ENCODE measurements at places on chromosomes 2 and 18.

GRCh38 chr2:219109471-219109870 lies 48.8 kb upstream of the IHH start:
- DNase-seq: no peak

DNA sequence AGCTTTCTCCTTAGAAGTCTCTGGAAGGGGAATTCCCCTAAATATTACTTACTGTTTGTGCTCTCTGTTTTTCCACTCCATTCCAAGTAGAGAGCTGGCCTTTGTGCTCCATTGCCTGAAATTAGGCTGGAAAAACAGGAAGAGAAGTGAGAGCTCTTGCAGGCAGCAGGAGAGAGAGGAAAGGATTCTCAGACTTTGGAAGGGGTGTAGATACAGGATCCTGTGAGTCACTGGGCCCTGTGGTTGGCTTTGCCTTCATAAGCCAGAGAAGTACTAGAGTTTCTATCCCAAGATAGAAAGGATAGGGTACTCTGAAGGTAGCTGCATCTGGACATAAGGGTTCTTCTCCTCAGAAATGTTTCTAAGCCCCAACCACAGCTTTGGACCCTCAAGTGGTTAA lies 188.9 kb downstream of the CMPK2 start:
- DNase-seq: no peak

DNA sequence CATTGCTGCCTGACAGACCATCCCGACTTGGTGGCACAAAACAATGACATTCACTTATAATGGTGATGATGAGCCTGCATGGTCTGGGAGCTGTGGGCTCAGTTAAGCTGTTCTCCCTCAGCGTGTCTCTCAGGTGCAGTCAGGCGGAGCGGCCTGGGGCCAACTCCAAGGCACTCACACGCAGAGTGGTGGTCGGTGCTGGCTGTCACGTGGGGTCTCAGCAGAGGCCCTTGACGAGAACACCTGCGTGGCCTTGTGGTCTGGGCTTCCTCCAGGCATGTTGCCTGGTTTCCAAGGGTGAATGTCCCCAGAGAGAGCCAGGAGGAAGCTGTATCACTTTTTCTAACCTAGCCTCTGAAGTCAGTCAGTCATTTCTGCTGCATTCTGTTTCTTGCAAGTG lies 29.8 kb downstream of the ARMC9 start:
- no peak for DNase-seq

GRCh38 chr2:152243761-152244640 lies 68.4 kb upstream of the STAM2 start:
- no peak for DNase-seq

DNA sequence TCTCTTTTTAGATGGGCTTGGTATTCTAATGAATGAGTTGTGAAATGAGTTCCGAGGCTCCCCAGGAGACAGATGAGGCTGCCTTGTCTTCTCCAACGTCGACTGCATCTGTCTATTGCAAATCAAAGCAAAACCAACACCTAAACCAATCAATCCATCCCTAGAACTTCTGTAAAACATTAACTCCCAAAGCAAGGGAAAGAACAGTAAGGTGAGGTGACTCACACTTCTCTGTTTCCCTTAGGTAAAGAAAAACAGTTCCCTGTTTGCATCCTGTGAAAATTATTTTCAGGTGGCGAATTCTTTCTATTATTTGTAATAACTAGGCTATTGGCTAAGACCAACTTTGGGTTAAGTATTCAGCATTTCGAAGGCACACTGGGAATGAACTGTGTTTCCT lies 249.4 kb downstream of the EPHA4 start:
- no peak for DNase-seq

- DNase-seq: no peak
These were observed 203.3 kb downstream of the TCF4 start for GRCh38 chr18:55384551-55385275.

DNA sequence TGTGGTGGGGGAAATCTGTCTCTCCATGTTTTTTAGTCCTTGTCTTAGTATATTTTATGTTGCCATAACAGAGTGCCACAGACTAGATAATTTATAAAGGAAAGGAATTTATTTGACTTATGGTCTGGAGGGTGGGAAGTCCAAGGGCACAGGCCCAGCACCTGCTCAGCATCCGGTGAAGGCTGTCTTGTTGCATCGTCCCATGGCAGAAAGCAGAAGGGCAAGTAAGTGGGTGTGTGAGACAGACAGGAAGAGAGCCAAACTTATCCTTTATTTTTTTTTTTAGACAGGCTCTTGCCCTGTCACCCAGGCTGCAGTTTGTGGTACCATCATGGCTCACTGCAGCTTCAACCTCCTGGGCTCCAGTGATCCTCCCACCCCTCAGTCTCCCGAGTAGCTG lies 98.1 kb downstream of the HS1BP3 start:
- no peak for DNase-seq

DNA sequence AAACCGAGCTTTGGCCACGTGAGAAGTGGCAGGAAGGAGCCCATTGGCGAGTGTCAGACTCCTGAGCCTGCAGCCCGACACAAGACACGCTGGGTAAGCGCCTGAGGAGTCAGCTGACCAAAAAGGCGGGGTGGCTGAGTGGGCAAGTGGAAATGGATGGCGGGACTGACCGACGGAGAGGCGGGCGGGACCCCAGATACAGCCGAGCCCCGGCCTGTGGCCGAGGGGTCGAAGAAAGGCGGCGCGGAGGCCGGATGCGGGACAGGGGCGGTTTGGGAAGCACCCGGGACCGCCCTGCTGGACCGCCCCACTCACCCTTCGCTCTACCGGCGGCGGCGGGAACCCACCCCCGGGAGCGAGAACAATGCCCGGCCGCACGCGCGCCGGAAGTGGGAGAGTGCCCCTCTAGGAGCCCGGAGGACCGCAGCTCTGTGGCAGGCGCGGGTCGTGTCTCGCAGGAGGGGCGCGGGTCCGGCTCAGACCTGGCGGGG lies 22.8 kb downstream of the ZSCAN30 start:
- DNase-seq: peak; percentile 42

- DNase-seq: no peak
These were observed 28.0 kb downstream of the ANKRD29 start for GRCh38 chr18:23634692-23635091.

DNA sequence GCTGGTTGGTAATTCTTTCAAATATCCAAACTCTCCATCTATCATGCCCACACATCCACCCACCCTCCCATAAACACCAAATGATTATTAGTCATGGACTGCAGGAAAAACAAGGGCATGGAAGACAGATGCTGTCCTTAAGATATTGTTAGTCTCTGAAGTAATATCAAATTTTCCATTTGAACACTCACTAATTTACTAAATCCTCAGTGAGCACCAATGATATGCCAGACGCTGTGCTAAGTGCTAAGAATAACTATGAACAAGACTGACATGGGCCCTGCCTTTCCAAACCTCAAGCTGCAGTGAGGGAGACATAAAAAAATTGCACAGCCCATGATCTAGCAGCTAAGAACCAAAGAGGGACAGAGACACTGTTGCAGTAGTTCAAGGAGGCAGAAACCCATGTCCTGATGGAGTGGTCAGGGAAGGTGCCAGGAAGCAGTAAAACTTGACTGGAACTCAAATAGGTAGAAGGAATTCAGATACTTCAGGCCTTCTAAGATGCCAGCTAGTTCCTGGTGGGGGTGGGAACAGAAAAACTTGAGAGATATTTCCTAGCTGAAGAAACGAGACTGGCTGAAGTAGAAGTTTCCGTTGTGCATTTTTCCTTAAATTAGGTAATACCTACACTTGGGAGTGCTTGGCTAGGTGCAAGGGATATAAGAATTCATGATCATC lies 182.1 kb downstream of the OSR1 start:
- no peak for DNase-seq

DNA sequence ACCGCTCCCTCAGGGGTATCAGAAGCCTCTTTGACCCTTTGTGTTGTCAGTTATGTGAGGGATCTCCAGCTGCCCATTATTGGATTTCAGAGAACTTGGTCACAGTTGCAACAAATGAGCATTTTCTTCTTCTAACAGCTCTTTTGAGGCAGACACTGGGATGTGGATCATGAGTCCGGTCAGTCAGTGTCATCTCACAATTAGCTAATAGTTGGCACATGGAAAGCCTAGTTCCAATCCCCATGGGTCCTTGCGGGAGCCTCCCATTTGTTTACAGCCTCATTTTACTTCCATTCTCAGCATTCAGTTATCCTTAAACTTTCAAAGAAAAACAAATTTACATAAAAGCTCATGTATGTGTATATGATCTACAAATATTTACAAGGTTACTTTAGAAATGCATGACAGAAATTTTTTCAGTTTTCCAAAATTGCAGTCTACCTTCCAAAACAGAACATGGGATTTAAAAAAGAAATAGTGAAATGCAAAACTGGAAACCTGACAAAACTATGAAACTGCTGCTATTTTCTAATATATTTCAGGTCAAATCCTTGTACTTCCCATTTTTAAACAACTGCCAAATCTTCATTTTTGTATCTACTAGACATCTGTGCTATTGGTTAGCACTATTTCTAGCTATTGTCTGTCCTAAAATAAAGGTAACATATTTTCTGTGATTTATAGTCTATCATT lies 547.1 kb upstream of the ZEB2 start:
- no peak for DNase-seq

DNA sequence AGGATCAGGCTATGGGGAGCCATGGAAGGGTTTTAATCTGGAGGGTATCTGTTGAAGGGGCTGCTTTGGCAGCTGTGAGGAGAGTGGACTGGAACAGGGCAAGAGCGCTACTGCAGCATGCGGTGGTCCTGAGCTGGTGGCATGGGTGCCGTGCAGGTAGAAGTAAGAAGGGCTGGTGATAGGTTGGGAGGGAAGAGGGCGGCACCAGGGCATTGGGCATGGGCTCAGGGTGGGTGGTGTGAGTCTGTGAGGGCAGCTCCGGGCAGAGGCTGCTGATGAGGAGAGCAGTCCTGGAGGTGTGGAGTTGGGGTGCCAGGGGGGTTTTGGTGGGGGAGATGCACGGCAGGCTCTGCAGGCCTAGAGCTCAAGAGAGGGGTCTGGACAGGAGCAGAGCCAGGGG lies 2.1 kb downstream of the ACTG2 start:
- DNase-seq: no peak

GRCh38 chr2:5145053-5145452 lies 547.1 kb upstream of the SOX11 start:
- DNase-seq: no peak

DNA sequence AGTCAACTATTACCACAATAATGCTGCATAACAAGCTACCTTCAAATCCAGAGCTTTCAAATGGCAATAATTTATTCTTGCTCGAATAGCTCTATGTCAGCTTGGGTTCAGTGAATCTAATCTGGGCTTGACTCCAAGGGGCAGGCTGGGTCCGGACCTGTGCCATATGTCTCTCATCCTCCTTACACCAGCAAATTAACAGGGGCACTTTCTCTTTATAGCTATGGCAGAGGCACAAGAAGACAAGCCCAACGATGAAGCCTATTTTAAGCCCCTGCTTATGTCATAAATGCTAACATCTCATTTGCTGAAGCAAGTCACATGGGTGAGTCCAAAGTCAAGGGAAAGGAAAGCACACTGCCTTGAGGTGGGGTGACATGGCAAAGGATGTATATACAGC lies 13.3 kb upstream of the ZNF521 start:
- no peak for DNase-seq

DNA sequence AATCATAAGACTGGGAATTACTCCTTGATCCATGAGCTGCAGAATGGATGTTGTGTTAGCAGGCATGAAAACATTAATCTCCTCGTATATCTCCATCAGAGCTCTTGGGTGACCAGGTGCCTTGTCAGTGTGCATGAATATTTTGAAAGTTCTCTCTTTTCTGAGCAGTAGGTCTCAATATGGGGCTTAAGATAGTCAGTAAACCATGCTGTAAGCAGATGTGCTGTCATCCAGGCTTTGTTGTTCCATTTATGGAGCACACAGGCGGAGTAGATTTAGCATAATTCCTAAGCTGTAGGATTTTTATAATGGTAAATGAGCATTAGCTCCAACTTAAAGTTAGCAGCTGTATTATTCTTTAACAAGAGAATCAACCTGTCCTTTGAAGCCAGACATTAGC lies 160.3 kb downstream of the MYO1B start:
- no peak for DNase-seq

- no peak for DNase-seq
These were observed 372.6 kb downstream of the STK39 start for GRCh38 chr2:167874812-167875211.

DNA sequence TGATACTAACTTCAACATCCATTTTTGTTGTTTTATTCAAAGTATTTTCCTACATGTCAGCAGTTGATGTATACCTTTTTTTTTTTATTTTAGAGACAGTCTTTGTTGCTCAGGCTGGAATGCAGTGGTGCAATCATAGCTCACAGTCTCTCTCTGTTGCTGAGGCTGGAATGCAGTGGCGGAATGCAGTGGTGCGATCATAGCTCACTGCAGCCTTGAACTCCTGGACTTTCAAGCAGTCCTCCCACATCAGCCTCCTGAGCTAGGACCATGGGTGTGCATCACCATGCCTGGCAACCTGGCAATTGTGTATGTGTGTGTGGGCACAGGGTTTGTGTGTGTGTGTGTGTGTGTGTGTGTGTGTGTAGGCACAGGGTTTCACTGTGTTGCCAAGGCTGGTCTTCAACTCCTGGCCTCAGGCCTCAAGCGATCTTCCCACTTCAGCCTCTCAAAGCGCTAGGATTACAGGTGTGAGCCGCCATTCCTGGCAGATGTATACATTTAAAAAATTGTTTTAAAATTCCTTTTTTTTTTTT lies 24.8 kb downstream of the SANBR start:
- DNase-seq: no peak

- no peak for DNase-seq
These were observed 27.3 kb upstream of the MLPH start for GRCh38 chr2:237459741-237460174.

- DNase-seq: no peak
These were observed 286.5 kb upstream of the SYT4 start for GRCh38 chr18:43563780-43564179.

GRCh38 chr2:163732727-163733126 lies 3.1 kb downstream of the FIGN start:
- DNase-seq: no peak

DNA sequence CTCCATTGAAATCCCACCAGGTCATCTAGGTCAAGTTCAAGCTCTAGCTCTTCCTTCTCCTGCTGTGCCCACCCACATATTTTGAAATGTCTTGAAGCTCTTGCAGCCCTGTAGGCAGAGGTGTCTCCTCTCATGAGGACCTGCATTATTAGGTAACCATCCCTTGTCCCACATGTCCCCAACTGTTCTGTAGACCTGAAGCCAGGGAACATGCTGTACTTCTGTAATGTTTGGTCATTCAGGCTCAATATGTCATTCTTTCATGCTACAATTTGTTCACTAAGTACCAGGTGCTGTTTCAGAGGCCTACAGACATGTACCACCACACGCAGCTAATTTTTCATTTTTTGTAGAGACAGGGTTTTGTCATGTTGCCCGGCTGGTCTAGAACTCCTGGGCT lies 22.2 kb downstream of the SLC3A1 start:
- DNase-seq: no peak

DNA sequence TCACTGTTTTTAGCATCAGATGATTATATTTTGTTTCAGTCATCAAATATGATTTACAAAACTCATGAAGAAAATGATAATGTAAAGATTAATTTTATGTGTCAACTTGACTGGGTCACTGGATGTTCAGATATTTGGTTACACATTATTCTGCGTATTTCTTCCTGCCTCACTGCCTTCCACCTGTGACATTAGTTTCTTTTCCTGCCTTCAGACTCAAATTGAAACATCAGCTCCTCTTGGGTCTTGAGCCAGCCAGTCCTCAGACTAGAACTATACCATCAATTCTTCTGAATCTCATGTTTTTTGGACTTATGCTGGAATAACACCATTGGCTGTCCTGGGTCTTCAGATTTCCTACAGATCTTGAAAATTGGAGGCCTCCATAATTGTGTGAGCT lies 96.7 kb downstream of the ZNF385B start:
- DNase-seq: no peak

GRCh38 chr2:20542746-20543468 lies 96.0 kb downstream of the RHOB start:
- no peak for DNase-seq

Data from stimulated activated CD4-positive, alpha-beta T cell treated with anti-CD3 and anti-CD28 coated beads, Interleukin-15, amount 100 ng/mL, for 1 hour (primary cell).